AG08395 (cell line): ENCODE measurements at places on chromosomes 3 and 15.

DNA sequence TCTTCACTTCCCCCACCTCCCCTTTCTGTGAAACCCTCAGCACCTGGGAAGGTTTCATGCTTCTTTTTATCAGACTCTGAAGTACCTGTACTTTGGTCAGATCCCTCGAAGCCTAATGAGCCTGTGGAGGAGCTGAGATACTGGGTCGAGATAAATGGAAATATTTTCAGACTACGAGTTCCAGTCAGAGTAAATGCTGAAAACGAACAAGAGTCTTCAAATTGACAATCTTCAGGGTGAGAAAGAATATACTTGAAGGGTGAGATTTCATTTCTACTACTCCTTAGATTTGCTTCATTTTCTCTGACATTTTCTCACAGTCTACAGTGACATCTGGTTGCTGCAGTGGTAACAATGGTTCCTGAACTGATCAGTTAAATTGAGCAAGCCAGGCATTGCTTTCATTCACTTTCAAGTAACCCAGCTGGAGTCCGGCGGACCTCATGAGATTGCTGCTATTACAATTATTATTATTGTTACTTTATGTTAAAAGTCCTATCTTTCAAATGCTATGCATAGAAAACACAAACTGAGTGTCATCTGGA, 337.2 kb downstream of the VGLL3 start:
- no peak for DNase-seq

DNA sequence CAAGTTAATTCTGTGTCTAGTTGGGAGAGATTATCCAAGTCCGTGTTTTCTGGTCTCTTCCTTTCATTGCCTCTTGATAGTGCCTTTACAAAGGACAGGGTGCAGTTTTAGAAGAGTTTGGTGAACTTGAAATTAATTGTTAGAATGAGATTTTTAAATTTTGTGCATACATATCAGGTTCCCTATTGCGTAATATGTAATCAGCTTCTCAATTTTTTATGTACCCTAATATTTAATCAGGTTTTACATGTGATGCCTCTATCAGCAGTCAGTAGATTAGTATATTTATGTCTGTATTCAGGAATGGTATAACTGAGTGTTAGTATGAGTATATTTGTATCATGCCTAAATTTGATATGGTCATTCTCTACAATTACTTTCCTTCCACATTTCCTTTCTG, 4.9 kb downstream of the SEC62 start:
- DNase-seq, result no peak

GRCh38 chr3:143697975-143698374, 150.3 kb downstream of the SLC9A9 start:
- no peak for DNase-seq

DNA sequence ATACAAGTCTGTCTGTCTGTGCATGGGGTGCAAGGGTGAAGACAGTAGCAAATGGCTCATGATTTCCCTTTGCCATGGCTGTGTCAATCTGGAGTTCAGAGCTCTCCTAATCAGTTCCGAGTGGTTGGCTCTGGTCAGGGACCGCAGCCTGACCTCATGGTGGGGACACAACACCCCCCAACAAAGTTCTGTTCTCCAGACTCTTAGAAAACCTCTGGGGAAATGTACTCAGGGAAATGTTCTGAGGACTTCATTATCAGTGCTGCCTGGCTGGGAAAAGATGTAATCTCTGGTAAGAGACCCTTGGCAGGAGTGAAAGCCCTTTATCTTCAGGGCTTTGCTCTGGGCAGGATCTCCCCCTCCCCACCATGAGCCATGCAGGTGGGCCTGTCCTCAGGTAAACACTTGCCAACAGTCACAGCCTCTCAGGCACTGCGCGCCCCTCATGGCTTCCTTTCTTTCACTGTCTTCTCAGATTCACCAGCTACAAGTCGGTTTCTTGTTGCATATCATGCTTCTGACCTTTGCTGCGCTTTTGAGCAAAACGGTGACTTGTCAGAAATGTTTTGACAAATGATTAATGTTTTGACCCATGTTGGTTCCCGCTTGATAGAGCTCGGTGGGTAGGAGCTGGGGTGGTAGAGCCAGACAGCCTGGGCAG, 95.5 kb downstream of the ST6GAL1 start:
- DNase-seq, result no peak
